Caki2 (cell line): ENCODE measurements at places on chromosomes 1 and 21. TPM values are rescaled to one million over a fixed set of nuclear protein-coding genes. Genes with fewer than 3 reads are reported as not detected.
A peak's percentile ranks its signal among the peaks of the same experiment; 100 is the strongest.

DNA sequence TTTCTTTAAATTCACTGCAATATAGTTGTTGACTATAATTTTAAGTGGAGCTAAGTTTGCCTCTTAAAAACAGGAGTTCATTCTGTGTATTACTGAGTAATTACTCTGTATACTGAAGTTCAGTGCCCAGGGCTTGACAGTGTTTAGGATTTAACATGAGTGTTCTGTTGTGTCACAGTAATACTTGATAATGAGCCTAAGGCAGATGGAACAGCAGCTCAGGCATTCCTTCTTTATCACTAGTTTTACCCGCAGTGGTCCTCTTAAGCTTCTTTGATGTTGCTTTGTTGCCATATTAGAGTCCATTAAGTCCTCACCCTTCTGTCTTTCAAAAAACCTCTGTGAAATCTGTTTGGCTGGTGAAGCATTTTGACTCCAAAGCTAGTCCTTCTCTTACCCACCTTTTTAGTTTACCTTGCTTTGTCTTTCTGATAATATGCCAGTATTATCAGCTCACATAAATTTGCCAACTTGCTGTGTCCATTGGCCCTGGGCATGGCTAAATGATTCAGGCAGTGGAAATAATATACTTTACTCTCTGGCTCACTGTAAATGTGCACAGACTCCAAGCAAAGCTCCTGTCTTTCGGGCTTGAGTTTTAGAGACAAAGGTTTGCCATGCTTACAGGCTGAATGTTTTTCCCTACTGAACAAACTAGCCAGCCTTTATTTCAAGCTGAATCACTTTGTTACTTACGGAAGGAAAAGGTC, 17.7 kb downstream of the HIPK1 start:
- no peak for DNase-seq

DNA sequence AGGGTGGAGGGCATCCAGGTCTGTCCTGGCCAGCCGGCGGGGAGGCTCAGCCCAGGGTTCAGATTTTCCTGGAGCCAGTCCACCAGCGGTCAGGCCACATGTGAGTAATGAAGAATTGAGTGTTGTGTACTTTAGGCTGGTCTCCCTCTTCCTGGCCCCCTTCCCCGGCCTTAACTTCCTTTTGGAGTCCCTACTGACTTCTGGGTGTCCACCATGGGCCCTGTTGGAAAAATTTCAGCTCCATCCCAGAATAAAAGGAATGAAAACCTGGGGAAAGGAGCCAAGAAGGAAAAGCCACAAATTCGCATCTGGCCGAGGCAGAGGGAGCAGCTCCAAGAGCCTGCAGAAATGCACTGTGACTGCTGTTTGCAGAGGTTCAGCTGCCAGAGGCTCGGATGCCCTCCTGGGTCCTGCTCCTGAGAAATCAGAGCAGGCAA, 35.5 kb upstream of the HHAT start:
- no peak for DNase-seq

DNA sequence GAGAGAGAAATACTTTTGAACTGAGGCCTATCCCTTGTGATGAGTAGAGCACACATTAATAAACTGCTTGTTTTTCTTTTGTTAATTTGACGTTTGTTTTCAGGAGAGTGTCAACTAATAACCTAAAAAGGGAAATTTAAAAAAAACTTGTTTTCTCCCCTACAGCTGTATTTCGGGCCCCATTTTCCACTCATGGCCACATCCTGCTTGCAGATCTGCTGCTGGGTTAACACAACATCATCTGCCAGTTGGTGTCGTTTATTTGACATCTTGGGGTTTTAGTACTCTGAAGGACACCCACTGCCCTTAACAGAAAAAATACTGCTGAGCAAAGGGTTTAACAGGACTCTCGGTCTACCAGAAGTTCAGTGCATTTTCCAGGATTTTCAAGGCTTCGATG, 848 bp upstream of the PYHIN1 start:
- no peak for DNase-seq

GRCh38 chr1:196059210-196059609, 549.0 kb downstream of the KCNT2 start:
- no peak for DNase-seq

DNA sequence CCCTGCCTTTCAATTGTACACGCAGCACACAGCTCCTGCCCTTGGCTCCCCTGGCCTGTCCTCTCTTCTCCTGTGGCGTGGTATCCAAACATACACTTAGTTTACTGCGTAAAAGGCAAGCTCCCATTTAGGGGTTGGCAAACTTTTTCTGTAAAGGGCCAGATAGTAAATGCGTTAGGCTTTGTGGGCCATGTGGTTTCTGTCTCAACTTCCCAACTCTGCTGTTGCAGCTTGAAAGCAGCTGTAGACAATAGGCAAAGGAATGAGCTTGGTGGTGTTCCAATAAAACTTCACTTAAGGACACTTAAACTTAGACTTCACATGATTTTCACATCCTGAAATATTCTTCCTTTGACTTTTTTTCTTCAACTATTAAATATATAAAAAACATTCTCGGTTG, 63.3 kb downstream of the RHOU start:
- DNase-seq: no peak

GRCh38 chr1:11380500-11380899, 98.5 kb upstream of the DISP3 start:
- no peak for DNase-seq

- DNase-seq: peak; percentile 19
These were observed 481.7 kb upstream of the NR5A2 start for GRCh38 chr1:199545780-199546179.

GRCh38 chr1:87212431-87213134, 116.1 kb upstream of the LMO4 start:
- DNase-seq: no peak

GRCh38 chr1:161691846-161692245, 15.2 kb upstream of the FCRLA start:
- no peak for DNase-seq

HJV gene
- total RNA-seq: not detected in 2 replicates

TRIM17 gene
- not detected in 2 replicates for total RNA-seq

C8A gene
- total RNA-seq: not detected in 2 replicates

TDRD10 gene
- total RNA-seq: not detected in 2 replicates
